ENCODE measurements at places on chromosomes 7 and 10.

DNA sequence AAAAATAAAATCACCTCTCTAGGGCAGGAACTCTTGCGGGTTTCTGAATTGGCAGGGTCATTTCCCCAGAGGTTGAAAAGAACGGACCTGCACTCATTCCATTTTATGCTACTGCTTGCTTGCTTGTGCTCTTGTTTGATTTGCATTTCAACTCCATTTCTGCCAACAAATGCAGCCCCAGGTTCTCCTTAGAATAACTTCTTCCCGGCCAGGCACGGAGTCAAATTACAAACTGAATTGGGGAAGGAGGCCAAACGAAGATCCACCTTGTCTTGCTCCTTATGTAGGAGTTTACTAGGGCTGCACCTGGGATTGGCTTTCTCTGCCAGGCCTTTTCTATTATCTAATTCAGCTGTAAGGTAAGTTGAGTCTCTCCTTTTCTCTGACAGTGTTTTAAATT is 79.6 kb downstream of the HGF start:
- DNase-seq: no peak

DNA sequence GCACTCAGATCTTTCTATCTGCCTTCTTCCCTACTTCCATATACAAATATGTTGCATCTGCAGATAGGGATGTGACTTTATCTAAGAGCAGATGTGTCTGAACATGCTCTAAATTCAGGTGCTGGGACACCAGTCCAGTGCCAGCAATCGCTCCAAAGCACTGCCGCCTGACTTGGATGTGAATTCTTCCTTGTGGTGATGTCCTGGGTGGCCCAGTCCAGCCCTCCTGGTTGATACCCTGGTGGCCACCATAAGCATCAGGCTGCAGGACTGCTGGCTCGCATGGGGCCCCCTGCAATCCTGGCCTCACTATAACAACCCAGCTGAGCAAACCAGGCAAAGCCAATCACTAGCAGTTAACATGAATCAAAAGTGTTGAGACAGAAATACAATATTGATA is 149.2 kb upstream of the PDE1C start:
- DNase-seq: no peak

GRCh38 chr7:66377045-66377444 is 171.9 kb downstream of the TPST1 start:
- DNase-seq: no peak

- DNase-seq: no peak
Measured at GRCh38 chr7:30421647-30422196, 56.9 kb downstream of the NOD1 start.

DNA sequence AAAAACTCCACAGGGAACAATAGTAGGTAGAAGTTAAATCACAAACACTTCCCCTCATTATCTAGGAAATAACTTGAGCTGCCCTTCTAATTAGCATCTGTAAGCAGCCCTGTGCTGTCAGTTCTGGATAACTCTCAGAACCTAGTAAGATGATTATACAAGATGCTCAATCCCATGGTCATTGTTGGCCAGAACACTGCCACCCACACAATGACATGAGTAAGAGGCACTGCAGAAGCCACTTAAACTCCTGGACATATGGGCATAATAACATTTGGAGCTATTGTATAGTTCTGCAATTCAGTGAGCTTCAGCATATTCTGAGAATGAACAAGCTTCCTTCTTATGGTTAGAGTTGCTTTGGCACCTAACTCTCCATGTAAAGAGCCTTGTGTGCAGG is 153.8 kb downstream of the PLPP4 start:
- no peak for DNase-seq

DNA sequence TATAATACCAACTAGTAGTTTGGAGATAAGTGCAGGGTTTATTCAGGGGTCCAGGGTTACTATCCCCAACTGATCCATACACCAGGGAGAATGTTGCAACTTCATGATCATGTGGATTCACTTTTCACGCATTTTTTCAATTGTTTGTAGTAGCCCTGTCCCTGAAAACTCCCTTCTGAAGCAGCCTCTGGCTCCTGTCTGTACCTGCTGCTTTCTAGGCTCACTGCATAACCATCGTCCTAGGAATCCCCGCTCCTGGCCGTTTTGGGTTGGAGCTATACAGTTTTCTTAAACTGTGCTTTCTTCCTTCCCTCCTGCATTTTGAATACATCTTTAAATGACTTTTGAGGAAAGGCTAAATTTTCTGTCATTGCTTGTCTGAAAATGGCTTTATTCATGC is 154.1 kb downstream of the SDHAF3 start:
- DNase-seq: no peak

DNA sequence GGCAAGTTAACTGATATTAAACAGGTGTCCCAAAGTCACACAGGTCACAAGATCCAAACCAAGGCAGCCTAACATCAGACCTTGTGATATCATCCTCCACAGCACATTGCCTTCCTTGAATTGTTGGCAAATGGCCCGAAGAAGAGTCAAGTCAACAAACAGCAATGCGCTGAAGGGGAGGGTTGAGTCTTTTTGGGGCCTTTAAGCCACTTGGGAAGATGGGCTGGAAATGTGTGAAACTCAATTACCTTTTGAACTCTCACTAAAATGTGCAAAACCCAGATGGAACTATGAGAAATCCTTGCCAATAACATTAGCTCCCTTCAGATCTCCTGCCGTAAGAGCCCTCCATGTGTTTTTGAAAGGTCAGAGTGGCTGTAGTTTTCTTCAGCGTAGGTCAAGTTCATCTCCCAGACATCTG is 47.9 kb upstream of the STK17A start:
- no peak for DNase-seq

DNA sequence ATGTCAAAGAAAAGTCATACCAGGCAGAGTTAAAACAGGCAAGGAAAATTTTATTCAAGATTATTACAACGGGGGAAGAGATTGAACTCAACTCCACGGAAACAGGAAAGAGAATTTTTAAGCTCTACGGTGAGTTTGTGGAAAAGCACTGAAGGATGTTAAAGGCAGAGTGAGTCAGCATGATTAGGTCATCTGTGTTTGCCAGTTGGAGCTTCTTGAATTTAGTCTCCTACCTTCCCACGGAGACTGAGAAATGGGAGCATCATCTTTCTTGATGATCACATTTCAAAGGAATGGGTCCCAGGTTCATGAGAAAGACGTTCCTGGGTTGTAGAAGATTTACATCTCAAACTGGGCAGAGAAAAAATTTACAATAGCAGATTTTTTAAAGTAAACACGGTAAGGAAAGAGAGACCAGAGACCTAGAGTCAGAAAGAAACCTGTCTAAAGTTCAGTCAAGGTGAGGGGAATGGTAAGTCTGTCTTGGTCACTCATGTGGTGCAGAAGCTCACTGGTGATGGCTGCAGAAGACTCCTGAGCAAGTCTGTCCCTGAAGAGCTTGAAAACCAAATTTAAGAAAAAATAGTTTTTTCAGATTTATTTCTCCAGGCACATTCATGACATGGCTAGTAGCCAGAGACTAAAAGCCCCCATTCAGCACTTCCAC is 516.9 kb upstream of the LRRN3 start:
- DNase-seq: no peak

All from stimulated activated CD4-positive, alpha-beta T cell treated with anti-CD3 and anti-CD28 coated beads, Interleukin-1b, Interleukin-23, amount 100 ng/mL, for 48 hours (primary cell).